Amygdala (tissue), 56 donors: ENCODE measurements at places on chromosomes 3 and 15.

DNA sequence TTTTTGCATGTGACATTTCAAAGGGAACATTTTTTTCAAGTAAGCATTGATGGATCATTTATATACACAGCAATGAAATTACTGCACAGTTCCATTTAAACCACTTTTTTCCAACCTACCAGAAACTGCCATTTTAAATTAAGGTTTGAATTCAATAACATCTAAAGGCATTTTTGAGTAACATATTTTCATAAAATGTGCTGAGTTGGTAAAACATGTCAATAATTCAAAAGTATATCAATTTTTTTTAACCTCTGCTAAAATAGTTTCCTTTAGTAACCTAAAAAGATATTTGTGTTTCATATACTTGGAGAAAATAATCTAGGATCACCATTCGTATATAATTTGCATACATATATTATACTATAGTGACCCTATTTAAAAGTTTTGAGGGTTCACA, 355.1 kb upstream of the KCNMB2 start:
- no peak for DNase-seq

DNA sequence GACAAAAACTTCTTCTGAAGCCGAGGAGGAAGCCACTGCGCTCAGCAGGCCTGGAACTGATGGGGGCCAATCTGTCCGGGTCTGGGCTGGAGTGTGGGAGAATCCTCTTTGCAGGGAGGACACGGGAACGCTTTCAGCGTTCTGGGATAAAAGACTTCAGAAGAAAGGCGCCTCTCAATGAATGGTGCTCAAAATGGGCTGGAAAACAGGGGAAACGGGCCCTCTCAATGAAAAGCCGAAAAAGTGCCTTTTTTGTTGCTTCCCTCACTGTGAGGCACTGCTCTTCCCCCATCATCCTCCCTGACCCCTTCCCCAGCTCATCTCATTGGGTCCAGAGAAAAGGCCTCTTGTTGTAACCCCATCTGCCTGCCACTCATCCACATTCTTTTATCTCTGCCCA, 119.5 kb upstream of the LRIG1 start:
- no peak for DNase-seq

GRCh38 chr3:170701696-170702678, 116.1 kb upstream of the SLC7A14 start:
- no peak for DNase-seq

- DNase-seq = no peak
These were observed 239.1 kb upstream of the GADL1 start for GRCh38 chr3:31133541-31133940.

DNA sequence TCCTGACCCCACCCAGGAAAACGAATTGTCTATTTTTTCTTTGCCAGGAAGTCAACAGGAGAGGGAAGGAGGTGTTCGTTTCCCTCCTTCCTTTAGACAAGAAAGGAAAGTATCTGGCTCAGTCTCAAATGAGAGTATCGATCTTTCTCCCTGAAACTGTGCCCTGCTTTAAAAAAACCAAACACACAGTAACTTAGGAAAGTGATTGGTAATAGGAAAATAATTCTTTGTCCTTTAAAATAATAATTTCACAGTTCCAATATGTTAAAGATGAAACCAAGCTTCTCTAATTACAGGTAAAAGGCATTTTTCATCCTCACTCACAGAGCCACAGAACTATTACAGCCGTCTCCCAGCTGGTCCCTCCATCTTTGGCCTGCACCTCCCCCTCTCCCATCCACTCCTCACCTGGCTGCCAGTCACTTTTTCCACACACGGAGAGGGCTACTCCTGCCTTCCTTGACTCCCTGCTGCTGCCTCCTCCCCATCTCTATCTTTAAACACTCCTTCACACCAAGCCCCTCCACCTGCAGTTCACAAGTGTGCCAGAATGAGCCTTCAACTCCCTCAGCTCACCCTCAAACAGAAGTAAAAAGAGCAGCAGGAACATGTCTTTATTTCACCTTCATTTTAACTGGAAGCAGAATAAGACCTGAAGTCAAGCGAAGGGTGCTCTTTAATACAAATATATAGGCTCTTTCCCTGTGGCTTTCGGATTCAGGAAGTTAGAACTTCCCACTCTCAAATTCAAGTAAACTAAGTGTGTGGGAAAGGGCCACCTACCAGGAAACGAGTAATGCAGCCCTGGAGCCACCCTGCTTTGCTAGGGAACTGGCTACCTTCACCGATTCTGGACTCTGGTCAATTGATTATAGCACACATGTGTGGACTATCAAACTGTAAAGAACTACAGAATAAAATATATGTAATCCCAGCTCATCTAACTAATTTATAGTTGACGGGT, 116.4 kb downstream of the SENP2 start:
- no peak for DNase-seq

DNA sequence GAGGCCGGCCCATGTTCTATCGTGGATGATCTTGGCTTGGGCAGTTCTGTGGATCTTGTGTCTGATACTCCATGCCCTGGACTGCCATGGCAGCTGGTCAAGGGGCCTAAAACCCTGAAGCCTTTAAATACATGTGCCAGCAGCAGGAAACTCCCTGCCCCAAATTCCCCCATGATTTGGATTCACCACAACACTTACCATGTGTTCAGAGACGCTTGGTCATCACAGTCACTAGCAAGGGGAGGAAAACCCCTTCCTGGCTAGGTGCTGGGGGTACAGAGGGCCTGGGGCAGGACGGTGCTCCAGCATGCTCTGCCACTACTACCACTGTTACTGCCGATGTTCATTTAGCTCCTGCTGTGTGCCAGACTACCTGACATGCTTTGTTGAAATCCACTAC, 94.4 kb downstream of the DNAJB8 start:
- DNase-seq = no peak

GRCh38 chr3:71202848-71203533, 380.5 kb downstream of the FOXP1 start:
- DNase-seq = no peak

GRCh38 chr15:41994772-41995475, 22.6 kb upstream of the EHD4 start:
- DNase-seq = no peak

DNA sequence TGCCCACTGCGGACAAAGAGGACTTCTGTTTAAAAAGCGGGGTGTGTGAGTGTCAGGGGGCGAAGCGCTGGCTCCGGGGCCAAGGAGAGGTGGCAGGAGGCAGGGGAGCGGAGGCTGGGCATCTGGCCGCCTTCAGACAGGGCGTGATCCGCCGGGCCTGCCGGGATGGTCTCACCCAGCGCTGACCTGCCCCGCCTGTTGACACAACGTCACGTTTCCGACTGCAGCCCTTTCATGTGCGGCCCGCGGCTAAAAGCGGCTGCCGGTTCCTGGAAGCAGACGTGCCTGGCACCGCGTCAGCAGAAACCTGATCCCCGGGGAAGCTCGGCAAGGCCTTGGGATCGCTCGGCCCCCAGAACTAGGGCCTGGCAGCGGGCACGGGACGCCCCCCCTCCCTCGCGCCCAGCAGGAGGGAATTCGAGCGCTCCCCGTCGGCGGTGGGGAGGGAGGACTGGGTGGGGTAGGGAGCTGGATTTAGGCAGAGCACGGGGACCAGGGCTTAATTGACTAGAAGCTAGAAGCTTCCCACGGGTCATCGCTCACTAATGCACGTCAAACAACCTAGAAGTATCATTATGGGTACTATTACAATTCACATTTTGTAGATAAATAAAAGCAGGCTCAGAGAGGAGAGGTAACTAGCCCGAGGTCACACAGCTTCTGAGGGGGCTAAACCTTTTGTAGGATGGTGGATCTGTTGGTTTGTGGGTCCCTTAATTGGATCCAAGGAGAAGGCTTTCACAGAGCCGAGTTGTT, 7.7 kb downstream of the BHLHE40 start:
- DNase-seq = no peak

DNA sequence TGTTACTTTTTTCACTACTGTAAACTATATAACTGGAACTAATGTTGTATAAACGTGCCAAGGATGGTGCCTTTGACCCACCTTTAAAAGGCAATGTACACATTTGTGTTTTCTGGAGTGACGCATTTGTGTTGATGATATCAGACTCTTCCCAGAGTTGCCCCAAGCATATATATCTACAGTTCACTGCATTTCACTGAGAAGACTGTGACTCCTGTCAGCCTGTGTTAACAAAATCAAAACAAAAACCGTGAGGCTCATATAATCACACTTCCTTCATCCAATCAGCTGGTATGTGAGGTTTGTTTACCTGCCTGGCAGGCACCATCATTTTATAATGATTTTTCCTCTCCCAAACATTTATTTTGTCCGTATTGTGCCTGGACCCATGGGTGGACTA, 117.6 kb upstream of the ROBO1 start:
- no peak for DNase-seq

GRCh38 chr15:79922512-79923078, 25.8 kb upstream of the MTHFS start:
- DNase-seq = no peak

DNA sequence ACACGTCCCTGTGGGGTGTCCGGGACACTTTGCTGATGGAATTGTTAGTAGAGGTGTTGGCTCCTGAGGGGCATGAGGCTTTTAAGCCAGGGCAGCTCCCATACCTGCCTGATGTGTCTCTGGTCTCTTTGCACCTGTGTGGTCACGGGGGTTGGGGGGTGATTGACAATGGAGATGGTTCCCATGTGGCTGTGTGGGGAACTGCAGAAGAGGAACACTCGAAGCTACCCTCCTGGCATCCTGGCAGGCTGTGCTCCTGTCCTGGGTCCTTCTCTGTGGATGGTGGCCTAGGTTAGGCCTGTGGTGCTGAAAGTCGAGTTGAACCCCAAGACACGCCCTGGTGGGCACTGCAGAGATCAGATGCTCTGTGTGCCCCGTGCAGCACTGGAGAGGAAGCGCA, 73.4 kb downstream of the HMCES start:
- no peak for DNase-seq

GRCh38 chr3:112074616-112075497, 11.3 kb upstream of the C3orf52 start:
- DNase-seq = no peak

DNA sequence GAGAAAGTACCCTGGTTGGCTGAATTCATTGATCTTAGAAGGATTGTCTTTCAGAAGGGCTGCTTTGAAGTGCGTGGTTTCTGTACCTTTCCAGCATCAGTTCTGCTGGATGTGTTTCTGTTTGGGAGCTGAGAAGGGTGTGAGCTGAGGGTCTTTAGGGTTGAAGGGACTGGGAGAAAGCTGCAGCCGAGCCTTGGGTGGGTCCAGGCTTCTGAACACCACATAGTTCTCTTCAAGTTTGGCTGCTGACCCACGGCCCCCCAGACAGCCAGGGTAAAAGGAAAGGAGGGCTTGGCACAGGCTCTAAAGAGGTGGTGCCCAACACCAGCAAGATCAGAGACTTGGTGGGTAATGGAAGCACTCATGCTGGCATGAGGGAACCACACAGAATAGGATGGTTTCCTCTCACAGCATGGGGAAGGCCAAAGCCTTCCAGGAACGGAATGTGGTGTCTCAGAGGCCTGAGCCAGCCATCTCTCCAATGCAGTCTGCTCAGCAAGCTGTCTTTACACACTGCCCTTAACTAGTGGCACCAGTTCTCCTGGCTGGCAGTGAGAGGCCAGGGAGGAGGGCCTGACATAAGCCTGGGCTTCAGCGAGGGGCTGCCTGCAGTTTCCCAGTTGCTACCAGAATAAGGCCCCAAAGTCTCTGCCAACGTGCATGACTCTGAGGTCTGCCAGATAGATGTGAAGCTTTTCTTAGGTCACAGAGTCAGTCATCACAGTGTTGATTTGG, 239.0 kb upstream of the TRIM42 start:
- DNase-seq = no peak

GRCh38 chr15:29377161-29377560, 107.5 kb upstream of the NSMCE3 start:
- no peak for DNase-seq

DNA sequence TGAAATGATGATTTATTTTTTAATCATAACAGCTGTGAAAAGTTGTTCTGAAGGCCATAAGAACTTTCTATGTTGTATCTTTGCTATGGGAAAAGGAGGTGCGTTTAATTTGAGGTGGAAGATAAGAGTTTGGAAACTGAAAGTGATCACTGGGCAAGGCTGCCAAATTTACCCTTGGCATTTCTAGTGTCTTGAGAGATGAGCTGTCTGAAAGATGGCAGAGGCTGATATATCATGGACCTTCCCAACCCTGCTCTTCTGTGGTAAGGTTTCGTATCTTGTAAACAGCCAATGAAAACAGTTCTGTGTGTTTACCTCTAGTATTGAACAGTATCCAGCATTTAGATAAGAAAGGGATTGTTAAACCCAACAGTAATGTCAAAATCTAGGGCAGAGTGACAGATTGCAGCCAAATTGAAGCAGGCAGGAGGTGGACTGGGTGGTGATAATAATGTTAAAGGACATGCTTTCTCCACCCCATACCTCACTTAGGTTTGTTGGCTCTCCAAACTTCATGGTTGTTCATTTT, 15.8 kb upstream of the NFKBIZ start:
- no peak for DNase-seq

DNA sequence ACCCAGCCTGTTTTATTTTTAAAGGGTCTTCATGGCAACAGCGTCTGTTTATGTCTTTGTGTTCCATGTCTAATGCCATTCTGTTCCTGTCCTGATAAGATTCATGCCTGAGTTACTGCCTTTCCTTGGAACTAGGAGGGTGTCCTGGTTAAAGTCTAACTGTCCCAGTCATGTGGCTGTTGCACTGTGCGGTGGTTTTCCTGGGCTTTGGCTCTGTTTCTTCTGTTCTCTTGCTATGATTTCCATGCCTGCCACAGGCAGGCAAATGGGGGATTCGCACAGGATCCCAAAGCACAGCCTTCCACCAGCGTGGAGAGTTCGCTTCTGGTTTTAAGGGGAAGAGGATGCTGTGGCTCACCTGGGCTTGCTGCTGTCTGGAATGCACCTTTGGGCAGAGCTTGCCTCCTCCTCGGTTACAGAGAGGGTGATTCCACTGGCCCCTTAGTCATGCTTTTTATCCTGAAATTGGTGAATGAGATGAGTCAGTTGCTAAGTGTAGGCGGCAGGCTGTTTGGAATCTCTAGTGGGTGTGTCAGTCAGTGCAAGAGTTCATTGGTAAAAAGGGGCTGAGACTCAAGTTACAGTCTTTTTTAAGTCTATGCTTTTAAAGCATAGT, 86.8 kb downstream of the CCK start:
- DNase-seq = no peak

- no peak for DNase-seq
These were observed 34.2 kb upstream of the SIAH2 start for GRCh38 chr3:150797155-150797554.

- no peak for DNase-seq
These were observed 5.9 kb downstream of the GPX1 start for GRCh38 chr3:49352281-49352680.

GRCh38 chr15:83784975-83785374, 131.1 kb downstream of the ADAMTSL3 start:
- DNase-seq = no peak

- DNase-seq = no peak
These were observed 317.2 kb downstream of the SLC9A9 start for GRCh38 chr3:143531101-143531500.
